ENCODE measurements at places on chromosomes 12 and 14. TPM values are rescaled to one million over a fixed set of nuclear protein-coding genes. Genes with fewer than 3 reads are reported as not detected.

DNA sequence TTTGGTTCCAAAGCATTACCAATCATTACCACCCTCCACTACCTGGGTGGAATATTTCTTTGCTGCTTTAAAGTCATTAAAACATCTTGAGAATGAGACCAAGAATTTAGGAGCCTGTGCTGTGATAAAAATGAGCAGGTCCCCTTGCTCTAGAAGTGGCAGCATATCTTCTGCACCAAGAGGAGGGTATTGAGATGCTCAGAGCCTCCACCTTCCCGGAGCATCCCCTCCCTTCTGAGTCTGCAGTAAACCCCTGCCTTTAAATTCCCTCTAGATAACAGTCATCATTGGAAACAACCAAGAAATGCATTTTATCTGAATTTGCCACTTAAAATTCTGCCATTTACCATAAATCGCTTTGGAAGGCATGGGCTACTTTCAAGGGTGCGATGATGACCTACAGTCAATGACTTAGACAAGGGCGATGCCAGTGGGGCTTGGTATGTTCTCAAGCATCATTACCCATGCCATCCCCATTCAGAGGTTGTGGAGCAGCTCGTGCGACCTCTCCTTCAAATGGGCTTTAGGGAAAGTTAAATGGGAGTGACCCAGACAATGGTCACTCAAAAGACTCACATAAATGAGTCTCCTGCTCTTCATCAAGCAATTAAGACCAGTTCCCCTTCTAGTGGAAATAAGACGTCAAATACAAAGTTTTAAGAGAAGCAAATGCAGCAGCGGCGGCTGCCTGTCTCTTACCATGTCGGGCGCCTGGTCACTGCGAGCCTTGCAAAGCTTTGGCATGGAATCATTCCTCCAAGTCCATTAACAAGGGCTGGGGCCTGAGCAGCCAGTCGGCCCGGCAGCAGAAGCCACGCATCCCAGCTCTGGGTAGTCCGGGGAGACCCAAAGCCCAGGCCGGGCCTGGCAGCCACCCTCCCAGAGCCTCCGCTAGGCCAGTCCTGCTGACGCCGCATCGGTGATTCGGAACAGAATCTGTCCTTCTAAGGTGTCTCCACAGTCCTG is 334.5 kb downstream of the TMEM121 start:
- H3K36me3 ChIP-seq, result no peaks in the 10 kb centered on the region
- no peaks in the 10 kb centered on the region for H3K4me1 ChIP-seq
- H3K27me3 ChIP-seq, result no peaks in the 10 kb centered on the region
- H3K4me3 ChIP-seq, result no peak overlapping the region
- no peak for DNase-seq

Gene ACTR10
- 34.6 TPM for total RNA-seq

DNA sequence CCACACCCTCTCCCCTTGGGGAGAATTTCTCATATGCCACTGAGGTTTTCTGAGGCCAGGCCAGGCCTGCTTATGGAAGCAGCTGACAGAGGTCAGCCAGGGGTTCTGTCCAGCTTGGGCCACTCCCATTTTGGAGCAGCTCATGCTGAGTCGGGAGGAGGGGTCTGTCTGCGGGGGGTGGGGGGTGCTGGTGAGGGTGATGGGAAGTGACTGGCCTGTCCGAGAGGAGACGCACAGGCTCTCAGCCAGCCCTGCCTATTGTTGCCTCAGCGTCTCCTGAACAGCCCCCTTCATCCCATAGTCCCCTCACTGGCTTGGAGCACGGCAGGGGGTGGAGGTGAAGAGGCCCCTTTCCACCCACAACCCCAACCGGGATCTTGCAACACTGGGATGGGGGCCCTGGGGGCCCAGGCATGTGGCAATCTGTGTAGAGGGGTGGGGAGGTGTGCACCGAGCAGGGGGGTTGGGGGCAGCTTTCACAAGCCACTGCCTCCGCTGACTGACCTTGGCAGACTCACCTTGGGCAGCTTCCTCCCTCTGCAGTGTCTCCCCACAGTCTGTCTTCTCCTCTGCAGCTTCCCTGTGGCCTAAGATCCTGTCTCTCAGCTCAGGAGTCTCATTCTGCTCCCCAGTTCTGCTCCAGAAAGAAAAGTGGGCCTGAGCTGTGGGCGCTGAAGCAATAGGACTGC is 5.5 kb downstream of the CEBPE start:
- no peak overlapping the region for H3K27ac ChIP-seq
- no peaks in the 10 kb centered on the region for H3K36me3 ChIP-seq
- peaks cover 7% of the 10 kb centered on the region for H3K4me1 ChIP-seq
- no peak for DNase-seq

DNA sequence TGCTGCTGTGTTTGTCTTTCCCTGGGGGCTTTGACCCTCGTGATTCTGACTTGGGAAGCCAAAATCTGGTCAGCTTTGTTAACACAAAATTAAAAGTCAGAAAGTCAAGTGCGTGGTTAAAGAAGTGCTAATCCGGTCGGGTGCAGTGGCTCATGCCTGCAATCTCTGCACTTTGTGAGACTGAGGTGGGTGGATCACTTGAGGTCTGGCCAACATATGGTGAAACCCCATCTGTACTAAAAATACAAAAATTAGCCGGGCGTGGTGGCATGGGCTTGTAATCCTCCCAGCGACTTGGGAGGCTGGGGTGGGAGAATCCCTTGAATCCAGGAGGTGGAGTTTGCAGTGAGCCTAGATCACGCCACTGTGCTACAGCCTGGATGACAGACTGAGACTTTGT is 844.6 kb downstream of the VRK1 start:
- no peaks in the 10 kb centered on the region for H3K27me3 ChIP-seq
- H3K4me3 ChIP-seq, result no peak overlapping the region

Gene SAMD4A
- total RNA-seq, result 12.3 TPM

DNA sequence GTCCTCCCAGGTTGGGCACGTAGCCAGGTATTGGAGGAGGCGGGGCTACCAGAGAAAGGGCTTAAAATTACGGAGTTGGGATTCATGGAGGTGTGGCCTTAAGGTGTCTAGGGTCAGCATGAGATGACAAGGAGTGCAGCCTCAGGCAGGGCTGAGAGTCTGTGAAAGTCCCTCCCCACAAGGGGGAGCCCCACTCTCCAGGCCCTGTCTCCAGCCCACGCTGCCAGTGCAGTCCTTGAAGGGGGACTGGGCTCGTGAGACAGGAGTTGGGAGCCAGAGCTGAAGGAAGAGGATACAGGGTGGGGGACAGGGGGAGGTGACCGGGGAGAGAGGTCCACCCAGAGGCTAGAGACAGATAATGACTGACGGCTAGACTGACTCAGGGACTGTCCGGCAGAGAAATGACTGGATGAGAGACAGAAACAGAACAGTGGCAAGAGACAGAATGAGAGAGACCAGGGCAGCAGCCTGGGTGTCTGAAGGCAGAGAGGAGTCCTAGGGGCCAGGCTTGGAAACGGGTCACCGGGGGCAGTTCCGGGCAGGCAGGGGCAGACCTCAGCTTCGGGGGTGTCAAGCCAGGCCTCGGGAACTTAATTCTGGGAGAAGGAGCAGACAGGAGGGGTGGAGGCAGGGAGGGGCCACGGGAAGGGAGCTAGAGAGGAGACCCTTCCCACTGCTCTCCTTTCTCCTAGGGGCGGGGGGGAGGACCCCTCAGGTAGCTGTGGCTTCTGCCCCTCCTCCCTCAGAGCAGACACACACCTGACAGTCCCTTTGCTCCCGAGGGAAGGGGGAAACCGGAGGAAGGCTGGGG is 970 bp downstream of the CDH24 start:
- peaks cover 25% of the 10 kb centered on the region for H3K36me3 ChIP-seq
- H3K27me3 ChIP-seq, result no peaks in the 10 kb centered on the region
- H3K27ac ChIP-seq, result no peak overlapping the region
- peaks cover 8% of the 10 kb centered on the region for H3K4me1 ChIP-seq

Gene CFAP251
- total RNA-seq, result 2.9 TPM

Gene ARF6
- total RNA-seq, result 56.9 TPM

Gene HOXC11
- not detected for total RNA-seq

- H3K27ac ChIP-seq, result no peak overlapping the region
- no peak for DNase-seq
- H3K4me3 ChIP-seq, result no peak overlapping the region
- H3K36me3 ChIP-seq, result no peaks in the 10 kb centered on the region
- H3K27me3 ChIP-seq, result no peaks in the 10 kb centered on the region
Observed at GRCh38 chr12:68131867-68132414, 27.6 kb downstream of the IFNG start.

Gene ADAMTS20
- 4.5 TPM for total RNA-seq
